ENCODE measurements at places on chromosomes 13 and 19. TPM values are rescaled to one million over a fixed set of nuclear protein-coding genes. Genes with fewer than 3 reads are reported as not detected.

PRRG2 gene
- 0.49 TPM for total RNA-seq

KCNRG gene
- total RNA-seq = 0.21 TPM

COMP gene
- total RNA-seq = not detected

TEX101 gene
- not detected for total RNA-seq

SBK2 gene
- not detected for total RNA-seq

FREM2 gene
- total RNA-seq = 0.23 TPM

FXYD1 gene
- total RNA-seq = 0.61 TPM

WDR87 gene
- not detected for total RNA-seq

PCDH20 gene
- total RNA-seq = not detected

C3 gene
- total RNA-seq = 0.67 TPM

OR7C1 gene
- not detected for total RNA-seq

HSPB6 gene
- total RNA-seq = not detected

NEK5 gene
- not detected for total RNA-seq

SOHLH2 gene
- total RNA-seq = not detected

TNFRSF19 gene
- 0.28 TPM for total RNA-seq

SGTA gene
- total RNA-seq = 58.6 TPM

ICAM5 gene
- 0.41 TPM for total RNA-seq

FAM216B gene
- not detected for total RNA-seq
